ENCODE measurements at places on chromosomes 6 and 20. TPM values are rescaled to one million over a fixed set of nuclear protein-coding genes. Genes with fewer than 3 reads are reported as not detected.

DNA sequence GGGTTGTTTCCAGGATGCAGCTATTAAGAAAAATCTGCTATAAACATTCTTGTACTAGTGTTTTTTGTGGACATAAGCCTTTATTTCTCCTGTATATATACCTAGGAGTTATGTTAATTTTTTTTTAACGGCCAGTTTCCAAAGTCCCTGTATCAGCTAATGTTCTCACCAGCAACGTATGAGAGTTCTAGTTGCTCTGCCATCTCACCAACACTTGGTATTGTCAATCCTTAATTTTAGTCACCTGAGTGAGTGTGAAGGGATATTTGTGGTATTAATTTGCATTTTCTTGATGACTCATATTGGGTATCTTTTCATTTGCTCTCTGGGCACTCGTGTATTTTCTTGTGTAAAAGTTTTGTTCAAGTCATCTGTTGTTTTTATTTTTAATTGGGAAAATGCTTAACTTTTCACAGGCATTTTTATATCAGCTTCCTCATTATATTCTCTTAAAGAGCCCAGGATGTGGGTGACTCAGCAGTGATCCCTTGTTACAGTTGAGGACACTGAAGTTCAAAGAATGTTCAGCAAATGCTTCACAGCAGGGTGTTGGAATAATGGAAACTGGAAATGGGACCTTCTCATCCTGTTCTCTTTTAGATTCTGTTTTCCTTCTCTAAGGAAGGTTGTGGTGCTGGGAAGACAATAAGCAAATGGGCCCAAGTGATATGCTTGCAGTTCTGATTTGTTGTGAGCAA is 211.7 kb upstream of the PRND start:
- no peak for DNase-seq

- no peak for DNase-seq
These were observed 107.0 kb downstream of the KCNQ5 start for GRCh38 chr6:72728706-72729343.

GRCh38 chr6:154891901-154892300 is 103.2 kb upstream of the TIAM2 start:
- DNase-seq = no peak

- no peak for DNase-seq
These were observed 63.2 kb downstream of the OLIG3 start for GRCh38 chr6:137430954-137431353.

- no peak for DNase-seq
These were observed 25.8 kb upstream of the TMEM217 start for GRCh38 chr6:37283671-37284151.

GRCh38 chr20:57654998-57655808 is 35.0 kb upstream of the ZBP1 start:
- no peak for DNase-seq

DNA sequence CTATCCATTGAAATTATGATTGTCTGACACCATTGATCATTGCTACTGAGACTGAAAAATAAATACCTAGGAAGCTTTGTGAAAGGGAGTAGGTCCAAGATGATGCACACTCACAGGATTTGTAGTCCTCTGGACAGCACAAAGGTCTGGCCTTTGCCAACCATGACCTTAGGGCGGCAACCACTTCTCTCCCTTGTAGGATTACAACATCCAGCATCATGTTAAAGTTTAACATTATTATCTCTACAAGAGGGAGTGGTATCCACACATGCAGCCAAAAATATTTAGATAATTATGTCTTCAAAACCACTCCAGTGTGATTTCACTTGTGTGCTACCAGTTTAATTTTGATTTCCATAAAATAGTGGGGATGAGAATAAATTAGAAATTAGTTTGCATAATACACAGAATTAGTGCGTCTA is 51.1 kb upstream of the NHSL1 start:
- no peak for DNase-seq

DNA sequence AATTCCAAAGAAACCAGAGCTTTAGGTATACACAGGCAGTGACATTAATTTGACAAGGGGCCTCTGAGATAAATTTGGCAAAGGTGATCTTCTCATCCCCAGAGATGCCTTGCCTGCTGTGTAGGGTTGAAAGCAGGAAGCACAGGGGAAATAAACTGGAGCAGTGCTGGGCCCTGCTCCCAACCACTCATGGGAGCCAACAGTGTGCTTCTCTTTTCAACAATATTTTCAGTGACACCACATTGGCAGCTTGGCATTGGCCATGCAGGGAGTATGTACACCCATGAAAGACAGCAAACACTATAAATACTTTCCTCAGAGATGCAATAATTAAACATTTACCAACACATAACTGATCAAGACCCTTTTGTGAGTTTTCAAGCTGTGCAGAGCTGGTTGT is 90.7 kb upstream of the F13A1 start:
- DNase-seq = no peak

- no peak for DNase-seq
These were observed 7.0 kb downstream of the KCNB1 start for GRCh38 chr20:49475292-49476015.

- no peak for DNase-seq
These were observed 61.7 kb downstream of the ESF1 start for GRCh38 chr20:13723011-13723410.

GRCh38 chr20:40551125-40551530 is 137.9 kb downstream of the MAFB start:
- no peak for DNase-seq

DNA sequence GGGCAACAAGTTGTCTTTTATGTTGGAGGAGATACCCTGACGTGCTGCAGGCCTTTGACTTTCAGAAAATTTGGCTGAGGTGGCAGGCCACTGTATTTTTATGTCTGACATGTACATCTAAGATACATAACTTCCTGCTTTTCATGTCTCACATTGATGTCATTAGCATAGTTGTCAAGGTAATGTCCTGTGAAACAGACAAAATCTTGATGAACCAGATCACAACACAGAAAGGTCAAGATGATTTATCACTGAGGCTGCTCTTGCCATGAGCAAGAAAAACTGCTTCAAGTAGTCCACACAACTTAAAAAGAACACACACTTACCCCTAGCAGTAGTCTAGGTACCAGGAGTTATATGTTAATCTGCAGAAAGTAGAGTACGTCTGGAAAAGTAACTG is 50.2 kb upstream of the GNRH2 start:
- DNase-seq = no peak

- no peak for DNase-seq
These were observed 101.9 kb upstream of the RNF24 start for GRCh38 chr20:4117158-4117740.

DNA sequence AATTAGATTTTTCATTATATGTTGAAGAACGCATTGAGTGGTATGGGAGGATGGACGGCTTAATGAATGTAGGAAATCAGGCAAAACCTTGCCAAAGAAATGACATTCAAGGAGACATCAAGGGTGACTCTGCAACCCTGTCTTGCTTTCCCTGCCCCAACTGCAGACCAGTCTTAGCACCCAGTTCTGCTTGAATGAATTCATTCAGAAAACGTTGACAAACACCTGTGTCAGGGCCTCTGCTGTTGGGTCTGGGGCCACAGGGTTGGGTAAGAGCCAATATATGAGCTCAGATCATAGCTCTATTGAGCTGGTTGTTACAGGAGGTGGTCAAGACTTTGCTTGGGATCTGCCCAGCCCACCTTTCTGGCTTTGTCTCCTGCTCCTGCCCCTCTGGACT is 7.7 kb upstream of the ASXL1 start:
- DNase-seq = no peak

DNA sequence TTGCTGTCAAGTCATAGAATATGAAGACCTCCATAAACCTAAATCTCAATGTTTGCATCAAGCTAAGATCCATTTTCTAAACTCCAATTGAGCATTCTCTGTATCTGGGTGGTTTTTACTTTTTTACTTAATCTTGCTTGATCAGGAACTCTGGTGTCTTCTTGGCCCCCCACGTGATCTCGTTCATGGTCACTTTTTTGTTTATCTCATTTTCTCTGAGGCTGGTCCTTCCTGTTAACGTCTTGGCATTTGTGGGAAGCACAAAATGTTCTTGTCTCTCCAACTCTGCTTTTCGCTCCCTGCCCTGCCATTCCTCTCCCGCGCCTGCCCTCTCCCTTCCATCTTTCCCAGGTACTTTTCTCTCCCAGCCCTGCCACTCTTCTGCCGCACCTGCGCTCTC is 14.0 kb upstream of the MAPRE1 start:
- DNase-seq = no peak

DNA sequence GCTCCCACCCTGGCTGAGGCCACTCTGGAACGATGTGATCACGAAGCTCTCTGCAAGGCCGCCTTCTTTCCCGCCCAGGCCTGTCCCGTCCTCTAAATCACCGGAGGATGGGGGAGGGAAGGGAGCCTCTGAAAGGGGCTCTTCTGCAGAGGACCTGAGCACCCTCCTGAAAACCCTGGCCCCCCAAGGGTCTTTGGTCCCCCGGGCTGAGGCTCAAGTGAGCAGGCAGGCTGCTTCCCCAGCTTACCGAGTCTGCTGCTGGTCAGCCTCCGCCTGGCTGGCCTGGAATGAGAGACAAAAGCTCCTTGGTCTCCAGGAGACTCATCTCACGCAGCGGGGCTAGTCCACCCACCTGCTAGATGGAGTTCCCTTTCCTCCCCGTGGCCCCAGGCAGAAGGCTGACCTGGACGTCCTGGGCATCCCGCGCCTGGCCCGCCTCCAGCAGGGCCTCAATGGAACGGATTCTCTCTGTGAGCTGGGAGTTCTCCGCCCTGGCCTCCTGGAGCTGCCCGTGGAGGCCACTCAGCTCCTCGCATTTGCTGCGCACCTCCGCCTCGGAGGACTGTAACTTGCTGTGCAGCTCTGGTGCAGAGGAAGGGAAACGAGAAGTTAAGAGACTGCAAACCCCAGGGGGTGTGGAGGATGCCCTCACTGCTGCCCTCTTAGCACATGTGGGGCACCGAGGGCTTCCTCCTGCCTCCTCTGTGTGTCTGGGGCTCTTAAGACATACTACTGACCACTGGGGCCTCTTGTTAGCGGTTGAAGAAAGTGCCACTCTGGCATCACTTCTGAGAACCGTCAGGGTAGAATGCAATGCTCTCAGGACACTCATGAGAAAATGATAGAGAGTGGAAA is 54.7 kb downstream of the RRBP1 start:
- no peak for DNase-seq

DNA sequence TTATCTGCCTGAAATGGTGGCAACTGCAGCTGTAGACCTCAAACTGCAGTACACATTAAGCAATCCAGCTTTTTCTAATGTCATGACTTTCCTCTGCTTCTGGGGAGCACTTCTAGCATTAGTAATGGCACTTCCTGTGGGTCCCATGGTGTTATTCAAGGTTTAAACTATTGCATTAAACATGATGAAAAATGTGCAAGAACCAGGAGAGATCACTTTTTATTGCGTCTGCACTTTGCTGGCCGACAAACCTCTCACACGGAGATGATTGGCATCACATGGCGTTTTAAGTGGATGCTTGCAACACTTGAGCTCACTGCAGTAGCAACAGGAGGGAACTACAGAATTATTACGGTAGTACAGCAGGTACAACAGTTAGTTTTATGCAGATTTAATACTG is 148.4 kb downstream of the HIVEP2 start:
- DNase-seq = no peak

GRCh38 chr6:165929607-165930006 is 238.0 kb downstream of the TBXT start:
- no peak for DNase-seq

- DNase-seq = no peak
These were observed 2.1 kb downstream of the MAP3K7 start for GRCh38 chr6:90584636-90585255.

- DNase-seq = no peak
These were observed 207.5 kb downstream of the FOXC1 start for GRCh38 chr6:1817033-1817761.

GRCh38 chr6:150575836-150576235 is 23.8 kb upstream of the PLEKHG1 start:
- no peak for DNase-seq

DNA sequence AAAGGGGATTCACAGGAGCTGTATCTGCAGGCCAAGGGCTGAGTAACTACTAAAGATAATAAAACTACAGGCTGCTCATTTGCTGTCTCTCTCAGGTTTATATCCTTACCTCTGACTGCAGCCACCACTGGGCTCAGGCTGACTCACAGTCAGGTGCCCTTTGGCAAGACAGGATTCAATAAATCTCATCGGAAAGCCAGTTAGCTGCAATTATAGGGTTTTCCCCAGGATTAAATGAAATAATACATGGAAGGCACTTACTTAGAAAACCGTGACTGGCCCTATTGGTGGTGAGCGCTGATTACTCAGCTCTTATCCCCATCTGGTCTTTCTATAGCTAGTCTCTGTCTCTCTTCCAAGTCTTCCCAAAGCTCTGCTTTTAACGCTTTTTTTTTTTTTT is 26.4 kb downstream of the RMND1 start:
- no peak for DNase-seq

- DNase-seq = no peak
These were observed 13.6 kb downstream of the GSTA2 start for GRCh38 chr6:52749556-52750152.

DNA sequence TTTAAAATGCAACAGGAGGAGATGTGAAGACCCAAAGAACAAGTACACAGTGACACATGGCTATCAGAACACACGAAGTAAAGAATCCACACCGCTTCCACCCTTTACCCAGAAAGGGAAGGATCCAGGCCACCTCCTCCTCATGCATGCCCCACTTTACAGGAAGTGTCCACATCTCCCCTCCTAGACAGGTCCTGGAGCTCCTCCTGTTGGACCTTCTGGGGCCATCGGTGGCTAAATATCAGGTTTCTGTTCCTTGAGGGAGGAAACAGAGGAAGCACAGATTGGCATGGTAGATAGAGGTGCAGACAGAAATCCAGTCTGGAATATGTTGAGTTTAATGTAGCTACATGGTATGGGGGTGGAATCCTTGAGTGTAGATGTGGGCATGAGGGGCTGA is 10.9 kb downstream of the NINL start:
- DNase-seq = no peak

DNA sequence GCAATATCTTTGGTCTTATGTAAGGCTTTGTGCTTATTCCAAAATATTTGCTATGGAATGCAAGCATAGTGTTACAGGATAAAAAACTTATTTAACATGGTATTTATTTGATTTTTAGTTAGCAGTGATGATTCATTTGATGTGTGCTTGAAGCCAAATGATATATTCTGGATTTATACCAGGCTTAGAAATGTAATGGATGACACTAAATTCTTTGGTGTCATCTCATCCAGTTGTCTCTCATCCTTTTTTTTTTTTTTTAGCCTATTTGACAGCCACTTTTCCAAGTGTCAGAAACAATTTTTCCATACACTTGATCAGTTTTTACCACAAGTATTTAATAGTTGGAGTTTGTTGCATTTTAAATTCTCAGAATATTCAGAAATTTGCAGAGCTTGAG is 515.3 kb downstream of the CDKAL1 start:
- no peak for DNase-seq

- DNase-seq = no peak
These were observed 4.0 kb upstream of the RIPOR3 start for GRCh38 chr20:50695135-50695872.

- no peak for DNase-seq
These were observed 270.5 kb upstream of the PLN start for GRCh38 chr6:118277631-118278030.

GRCh38 chr6:79168695-79168980 is 65.8 kb downstream of the HMGN3 start:
- no peak for DNase-seq

The GPR6 gene
- not detected for total RNA-seq

The FAM83C gene
- total RNA-seq = 16.9 TPM

The OR2H2 gene
- total RNA-seq = not detected

The PRSS16 gene
- 1.2 TPM for total RNA-seq

The SLC22A1 gene
- total RNA-seq = 1.2 TPM

The MMP24 gene
- total RNA-seq = 0.98 TPM

The SAMD3 gene
- 7.6 TPM for total RNA-seq

The GSS gene
- 47.9 TPM for total RNA-seq

The GSTA2 gene
- not detected for total RNA-seq

The IPCEF1 gene
- 2.0 TPM for total RNA-seq

The RIPPLY2 gene
- not detected for total RNA-seq
